ENCODE measurements at places on chromosomes 5 and 9.
A peak's percentile ranks its signal among the peaks of the same experiment; 100 is the strongest.

GRCh38 chr5:133230823-133231578 is 179.2 kb downstream of the HSPA4 start:
- DNase-seq: peak; percentile 21

GRCh38 chr5:158970121-158970520 is 129.6 kb downstream of the EBF1 start:
- DNase-seq: no peak

DNA sequence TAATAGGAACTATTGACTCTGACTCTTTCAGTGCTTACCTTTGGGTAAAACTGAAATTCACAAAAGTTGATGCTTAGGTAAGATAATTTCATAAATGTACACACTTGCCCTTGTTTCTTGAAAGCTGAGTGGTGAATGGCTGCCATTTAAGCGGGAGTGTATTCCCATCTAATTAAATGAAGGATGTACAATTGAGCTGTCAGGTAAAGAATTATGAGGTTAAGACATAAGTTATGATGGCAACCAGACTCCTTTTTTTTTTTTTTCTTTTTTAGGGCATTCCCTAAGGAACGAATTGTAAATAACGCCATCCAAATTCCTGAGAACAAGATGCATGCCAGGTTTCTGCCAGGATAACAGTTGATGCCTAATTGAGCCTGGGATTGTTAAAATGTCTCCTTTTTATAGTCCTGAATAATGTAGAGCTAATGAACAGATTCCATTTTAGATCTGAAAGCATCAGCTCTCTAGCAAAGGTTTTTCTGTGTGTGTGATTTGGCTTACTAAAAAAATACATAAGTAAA is 199.7 kb downstream of the ISL1 start:
- DNase-seq: no peak

DNA sequence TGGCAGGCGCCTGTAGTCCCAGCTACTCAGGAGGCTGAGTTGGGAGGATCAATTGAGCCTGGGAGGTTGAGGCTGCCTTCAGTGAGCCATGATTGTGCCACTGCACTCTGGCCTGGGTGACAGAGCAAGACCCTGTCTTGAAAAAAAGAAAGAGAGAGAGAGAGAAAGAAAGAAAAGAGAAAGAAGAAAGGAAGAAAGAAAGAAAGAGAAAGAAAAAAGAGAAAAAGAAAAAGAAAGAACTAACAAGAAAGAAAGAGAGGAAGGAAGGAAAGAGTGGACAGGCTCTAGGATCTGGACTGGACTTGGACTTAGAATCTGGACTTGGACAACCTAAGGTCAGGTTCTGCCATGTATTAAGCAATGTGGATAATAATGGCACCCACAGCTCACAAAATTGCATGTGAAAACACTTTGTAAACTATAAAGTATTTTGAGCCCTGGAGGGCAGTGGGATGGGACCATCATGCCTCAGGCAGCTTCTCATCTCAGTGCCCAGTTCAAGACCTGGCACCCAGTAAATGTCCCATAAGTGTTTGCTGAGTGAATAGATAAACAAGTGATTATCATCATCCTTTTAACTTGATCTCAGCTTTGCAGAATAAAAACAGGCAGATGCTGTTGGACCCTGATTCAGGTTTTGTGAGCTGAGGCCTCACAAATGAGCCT is 12.8 kb upstream of the PHF19 start:
- no peak for DNase-seq

GRCh38 chr9:136629879-136630661 is 32.6 kb upstream of the EGFL7 start:
- DNase-seq: no peak

DNA sequence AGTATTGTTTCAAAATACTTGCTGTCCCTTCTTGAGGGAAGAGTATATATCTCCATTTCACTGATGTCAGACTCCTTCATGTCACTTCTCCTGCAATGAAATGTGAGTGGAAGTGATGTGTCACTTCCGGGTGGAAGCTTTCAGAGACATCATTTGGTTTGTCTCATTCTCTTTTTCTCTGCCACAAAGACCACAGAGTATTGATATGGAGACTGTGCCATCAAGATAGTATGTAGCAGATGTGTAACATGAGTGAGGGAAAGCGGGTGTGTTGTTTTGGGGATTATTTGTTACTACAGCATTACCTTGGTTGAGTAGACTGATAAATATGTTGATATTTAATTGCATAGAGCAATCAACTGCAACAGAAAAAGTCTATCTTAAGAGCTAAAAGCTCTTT is 169.8 kb downstream of the FBXL7 start:
- DNase-seq: no peak

GRCh38 chr9:114804505-114804904 is 1.3 kb downstream of the TNFSF15 start:
- no peak for DNase-seq

- no peak for DNase-seq
These were observed 41.7 kb downstream of the ICE1 start for GRCh38 chr5:5464036-5464715.

DNA sequence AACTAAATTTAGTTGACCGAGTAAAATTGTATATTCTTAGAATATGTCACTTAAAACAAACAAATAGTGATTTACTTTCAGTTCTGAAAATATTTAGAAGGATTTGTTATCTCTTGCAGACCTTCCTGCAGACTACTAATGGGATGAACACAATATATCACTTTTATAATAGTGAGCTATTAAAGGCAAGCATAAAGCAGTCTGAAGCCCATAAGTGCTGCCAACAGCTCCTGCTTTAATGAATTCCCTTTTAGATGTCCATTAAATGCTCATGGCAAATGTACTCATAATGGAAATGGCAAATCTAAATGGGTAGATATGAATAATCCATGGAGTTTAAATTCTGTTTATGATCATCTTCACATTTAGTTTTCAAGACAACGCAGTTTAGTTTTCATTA is 170.2 kb downstream of the RANBP17 start:
- no peak for DNase-seq

GRCh38 chr5:168578006-168578405 is 1.2 kb downstream of the PANK3 start:
- DNase-seq: no peak

DNA sequence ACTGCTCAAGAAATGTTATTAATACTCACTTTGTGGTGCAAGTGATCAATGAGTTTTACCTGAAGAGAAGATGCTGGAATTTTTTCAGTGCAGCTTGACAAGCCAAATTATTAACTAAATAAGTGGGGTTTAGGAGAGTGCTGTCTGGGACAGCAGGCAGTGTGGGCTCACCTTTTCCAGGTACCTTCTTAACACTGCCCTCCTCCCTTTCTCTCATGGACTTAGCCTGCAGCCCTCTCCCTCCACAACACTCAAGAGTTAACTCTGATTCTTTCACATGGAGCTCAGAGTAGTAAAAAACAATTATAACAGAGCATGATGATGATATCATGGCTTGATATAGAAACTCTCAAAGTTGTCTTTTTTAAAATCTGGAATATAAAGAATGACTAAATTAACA is 404.8 kb upstream of the SLC30A5 start:
- no peak for DNase-seq

DNA sequence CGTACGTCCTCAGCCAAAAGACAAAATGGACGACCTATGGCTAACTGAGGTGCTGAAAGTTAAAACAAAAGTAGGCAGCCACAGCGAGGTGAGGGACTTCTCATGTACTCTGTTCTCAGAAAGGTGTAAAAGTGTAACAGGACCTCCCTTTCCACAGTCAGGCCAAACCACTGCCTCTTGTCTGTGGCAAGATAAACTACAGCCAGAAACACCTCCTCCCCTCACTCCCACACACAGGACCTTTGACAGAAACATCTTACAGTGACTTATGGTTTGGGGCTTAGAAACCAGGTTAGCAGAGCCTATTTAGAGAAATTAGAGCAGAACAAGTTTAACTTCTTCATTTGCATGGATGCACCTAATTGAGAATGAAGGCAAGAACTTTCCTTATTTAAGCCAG is 499.1 kb upstream of the GRIN3A start:
- no peak for DNase-seq

DNA sequence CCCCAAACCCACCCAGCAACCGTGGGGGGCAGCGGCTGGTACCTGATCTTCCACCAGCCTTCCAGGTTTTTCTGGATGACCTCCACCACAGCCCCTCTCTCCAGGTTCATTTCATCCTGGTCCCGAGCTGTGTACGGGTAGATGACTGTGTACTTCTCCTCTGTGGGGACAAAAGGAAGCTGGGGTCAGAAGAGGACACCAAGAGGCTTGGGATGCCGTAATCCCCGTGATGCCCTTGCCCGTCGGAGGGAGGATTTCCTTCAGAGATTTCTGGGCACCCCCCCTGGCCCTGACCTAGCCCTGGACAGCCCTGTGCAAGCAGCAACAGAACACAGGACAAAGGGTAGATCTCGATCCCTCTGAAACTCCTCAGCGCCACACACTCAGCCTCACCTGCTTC is 70.3 kb upstream of the UBTD2 start:
- DNase-seq: no peak

- peak; percentile 16 for DNase-seq
These were observed 77.8 kb downstream of the SLC38A9 start for GRCh38 chr5:55634209-55634805.

All from NCI-H446 treated with DMSO at 0.1 percent for 48 hours (cell line).